ENCODE measurements at places on chromosomes 6 and 20. TPM values are rescaled to one million over a fixed set of nuclear protein-coding genes. Genes with fewer than 3 reads are reported as not detected.

The PDYN gene
- not detected for polyA plus RNA-seq

DNA sequence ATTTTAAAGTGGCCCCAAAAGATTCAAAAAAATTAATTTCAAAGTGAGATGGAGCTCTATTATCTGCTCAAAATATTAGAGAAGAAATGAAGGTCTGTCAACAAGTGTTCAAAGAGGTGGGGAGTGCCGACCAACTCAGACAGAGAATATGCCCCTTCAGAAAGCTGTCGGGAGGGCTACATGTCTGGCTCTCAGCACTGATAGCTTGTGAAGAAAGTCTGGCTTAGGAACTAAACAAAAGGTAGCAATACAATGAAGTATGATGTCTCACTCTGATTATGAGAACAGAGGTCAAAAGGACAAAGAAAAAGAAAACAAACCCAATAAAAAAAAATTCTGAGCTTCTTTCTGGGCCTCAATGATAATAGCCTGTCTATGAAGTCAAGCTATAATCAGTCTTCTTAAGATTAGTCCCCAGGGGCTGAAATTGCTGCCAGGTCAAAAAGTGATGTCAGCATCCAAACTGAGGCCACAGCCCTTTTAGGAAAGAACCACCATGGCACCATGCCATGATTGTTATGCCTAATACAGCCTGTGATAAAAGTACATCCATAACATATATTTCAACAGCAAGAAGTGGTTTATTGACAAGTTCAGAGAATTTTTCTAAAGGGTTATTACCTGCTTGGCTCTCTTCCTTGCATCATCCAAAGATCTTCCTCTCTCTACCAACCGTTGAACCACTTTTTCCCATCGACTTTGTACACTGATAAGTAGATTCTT, 150.9 kb downstream of the DST start:
- peak; percentile 49 for DNase-seq

DNA sequence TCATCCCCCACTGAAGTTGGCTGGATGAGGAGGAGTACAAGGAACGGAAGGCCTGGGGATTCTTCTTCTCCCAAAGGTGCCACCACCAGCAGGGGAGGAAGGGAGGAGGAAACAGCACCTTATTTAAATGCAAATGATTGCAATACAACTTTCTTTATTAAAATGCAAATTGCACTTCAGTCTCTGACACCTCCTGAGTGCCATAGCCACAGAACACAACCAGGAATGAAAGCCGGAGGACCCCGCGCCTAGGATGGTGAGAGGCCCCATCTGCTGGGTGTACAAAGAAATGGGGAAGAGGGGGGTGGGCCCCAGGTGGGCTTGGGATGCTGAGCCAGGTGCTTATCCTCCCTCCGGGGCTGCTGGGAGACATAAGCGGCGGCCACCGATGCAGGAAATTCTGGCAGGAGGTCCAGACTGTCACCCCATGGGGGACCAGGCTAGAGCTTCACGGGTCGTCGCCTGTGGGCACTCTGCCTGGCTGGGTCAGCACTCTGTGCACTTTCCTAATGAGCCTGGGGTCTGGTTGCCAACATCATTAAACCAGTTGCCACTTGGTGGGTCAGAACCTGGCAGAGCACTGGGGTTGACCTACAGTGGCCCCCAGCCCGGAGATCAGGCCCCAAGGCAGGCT, 154.2 kb upstream of the MLN start:
- DNase-seq = no peak

GRCh38 chr6:139418481-139419132, 44.2 kb upstream of the CITED2 start:
- DNase-seq = no peak

GRCh38 chr20:57856658-57857057, 146.8 kb upstream of the PMEPA1 start:
- no peak for DNase-seq

GRCh38 chr6:105409734-105410133, 6.9 kb upstream of the PREP start:
- no peak for DNase-seq

GRCh38 chr6:148293181-148293995, 49.2 kb upstream of the SASH1 start:
- peak; percentile 67 for DNase-seq

GRCh38 chr20:13277663-13278295, 56.7 kb downstream of the ISM1 start:
- no peak for DNase-seq
